GM23248 (cell line): ENCODE measurements at places on chromosomes 11 and 22. TPM values are rescaled to one million over a fixed set of nuclear protein-coding genes. Genes with fewer than 3 reads are reported as not detected.

DNA sequence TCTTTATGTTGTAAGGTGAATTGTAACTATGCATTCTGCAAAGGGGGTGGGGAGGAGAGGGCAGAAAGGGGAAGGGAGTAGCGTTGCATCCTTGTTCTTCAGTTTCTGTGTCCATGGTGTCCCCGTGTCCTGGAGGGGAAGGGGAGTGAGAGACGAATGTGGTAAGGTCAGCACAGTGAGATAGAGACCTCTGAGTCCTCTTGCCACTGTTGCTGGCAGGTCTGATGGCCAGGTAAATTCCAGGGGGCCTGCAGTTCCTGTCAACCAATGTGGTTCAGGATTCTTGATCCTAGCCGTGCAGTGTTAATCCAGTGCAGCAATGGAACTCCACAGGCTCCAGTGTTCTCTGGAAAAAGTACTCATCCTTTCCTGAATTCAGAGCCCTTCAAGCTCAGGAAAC is 14.6 kb upstream of the ADSL start:
- no peak for DNase-seq

GRCh38 chr22:19591568-19591967 is 67.4 kb upstream of the CLDN5 start:
- no peak for DNase-seq

- DNase-seq: no peak
Observed at GRCh38 chr22:49016909-49017481, 810.7 kb downstream of the BRD1 start.

DNA sequence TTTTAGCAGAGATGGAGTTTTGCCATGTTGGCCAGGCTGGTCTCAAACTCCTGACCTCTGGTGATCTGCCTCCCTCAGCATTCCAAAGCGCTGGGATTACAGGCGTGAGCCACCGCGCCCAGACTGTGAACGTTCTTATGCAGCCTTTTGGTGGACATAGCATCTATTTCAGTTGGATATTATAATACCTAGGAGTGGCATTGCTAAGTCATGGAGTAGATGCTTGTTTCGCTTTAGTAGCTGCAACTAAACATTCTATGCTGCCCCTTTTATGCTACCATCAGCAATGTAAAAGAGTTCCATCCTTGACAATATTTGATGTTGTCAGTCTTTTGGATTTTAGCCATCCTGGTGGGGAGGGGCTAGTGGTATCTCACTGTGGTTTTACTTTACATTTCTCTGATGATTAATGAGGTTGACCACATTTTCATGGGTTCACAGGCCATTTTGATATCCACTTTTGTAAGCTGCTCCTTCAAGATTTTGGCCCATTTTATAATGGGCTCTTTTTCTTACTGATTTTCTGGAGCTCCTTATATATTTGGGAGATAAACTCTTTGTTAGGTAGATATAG is 16.5 kb upstream of the APOBEC3A start:
- DNase-seq: no peak

The KRTAP5-1 gene
- total RNA-seq: not detected in 2 replicates

The A4GALT gene
- total RNA-seq: 10.9 and 18.6 TPM in 2 replicates

The CARD18 gene
- not detected in 2 replicates for total RNA-seq
